ENCODE measurements at places on chromosomes 3 and 15.

DNA sequence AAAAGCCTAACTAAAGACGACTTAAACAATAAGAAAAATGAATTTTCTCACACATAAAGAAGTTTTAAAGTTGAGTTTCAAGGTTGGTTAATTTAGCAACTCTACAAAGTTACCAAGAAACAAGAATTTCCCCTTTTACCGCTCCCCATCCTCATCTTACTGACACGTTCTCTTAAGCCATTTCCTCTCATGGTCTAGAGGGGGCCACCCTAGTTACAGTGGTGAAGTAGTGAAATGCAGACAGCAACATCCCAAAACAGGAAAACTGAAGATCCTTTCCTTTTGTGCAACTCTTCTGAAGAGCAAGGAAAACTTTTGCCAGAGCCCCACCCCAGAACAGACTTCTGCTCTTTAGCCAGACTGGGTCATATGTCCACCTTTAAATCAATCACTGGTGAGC lies 17.3 kb upstream of the SOX14 start:
- DNase-seq = no peak

- no peak for DNase-seq
Observed at GRCh38 chr3:120450600-120451271, at the start of gene FSTL1. Gene FSTL1, minus strand, starts transcription at chr3:120450992. Its CDS starts 246 bp downstream, at chr3:120450746.

DNA sequence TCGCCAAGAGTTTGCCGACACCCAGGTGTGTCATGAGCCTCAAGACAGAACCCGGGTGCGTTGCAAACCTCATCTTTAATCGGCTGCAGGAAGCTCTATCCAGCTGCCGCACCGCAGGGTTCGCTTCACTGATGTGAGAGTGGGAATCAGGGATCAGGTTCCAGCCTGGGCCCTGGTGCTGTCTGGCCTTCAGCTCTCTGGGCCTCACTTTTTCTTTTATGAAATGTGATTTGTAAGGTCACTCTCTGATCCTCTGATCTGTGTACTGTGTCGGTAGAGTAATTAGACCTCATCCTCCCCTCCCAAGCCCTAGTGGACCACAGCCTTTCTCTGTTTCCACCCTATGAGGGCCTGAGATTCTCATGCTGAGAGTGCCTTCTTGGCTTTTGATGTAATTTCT lies 202.8 kb upstream of the UBE2E1 start:
- DNase-seq = no peak

GRCh38 chr3:42116466-42116865 lies 25.3 kb downstream of the TRAK1 start:
- DNase-seq = no peak

- DNase-seq = no peak
Observed at GRCh38 chr15:88571153-88571851, 24.8 kb upstream of the DET1 start.

All from stimulated activated CD8-positive, alpha-beta memory T cell treated with anti-CD3 and anti-CD28 coated beads, Interleukin-15, amount 100 ng/mL, for 4 hours (primary cell).